ENCODE measurements at places on chromosomes 6 and 20.

DNA sequence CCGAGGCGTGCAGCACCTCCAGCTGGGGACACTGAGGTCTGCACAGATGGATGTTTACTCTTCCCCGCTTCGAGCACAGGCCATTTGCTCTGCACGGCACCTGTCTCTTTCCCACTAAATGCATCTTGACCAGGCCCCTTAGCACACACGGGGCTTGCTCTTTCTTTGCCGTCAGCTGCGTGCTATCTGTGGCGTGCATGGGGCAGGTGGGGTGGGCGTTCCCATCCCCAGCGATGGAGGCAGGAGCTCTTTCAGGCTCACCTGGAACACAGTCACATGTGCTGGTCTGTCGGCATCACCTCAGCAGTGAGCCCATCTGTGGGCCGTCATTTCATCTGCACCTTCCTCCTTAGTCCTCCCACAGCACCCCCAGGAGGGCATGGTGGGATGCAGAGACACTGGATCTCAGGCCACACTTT, 35.1 kb downstream of the RBM38 start:
- no peak for DNase-seq

- DNase-seq: no peak
These were observed 363.8 kb downstream of the PRKN start for GRCh38 chr6:162363757-162364156.

GRCh38 chr6:153373869-153374268, 242.8 kb upstream of the RGS17 start:
- no peak for DNase-seq

DNA sequence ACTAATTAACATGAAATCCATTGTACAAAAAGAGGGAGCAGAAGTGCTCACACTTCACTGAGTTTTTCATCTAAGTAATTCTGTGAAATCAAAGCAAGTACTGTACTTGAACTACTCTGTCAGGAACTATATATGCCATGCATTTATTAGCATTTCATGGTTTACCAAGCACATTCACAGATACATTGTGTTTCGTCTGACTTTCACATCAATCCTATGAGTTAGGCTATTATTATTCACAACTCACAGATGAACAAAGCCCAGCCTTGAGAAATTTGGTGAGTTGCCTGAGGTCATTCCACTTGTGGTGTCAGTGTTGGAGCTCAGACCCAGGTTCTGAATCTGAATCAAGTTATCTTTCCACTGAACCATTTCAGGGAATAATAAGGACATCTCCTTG, 33.7 kb upstream of the TENT5A start:
- DNase-seq: no peak

DNA sequence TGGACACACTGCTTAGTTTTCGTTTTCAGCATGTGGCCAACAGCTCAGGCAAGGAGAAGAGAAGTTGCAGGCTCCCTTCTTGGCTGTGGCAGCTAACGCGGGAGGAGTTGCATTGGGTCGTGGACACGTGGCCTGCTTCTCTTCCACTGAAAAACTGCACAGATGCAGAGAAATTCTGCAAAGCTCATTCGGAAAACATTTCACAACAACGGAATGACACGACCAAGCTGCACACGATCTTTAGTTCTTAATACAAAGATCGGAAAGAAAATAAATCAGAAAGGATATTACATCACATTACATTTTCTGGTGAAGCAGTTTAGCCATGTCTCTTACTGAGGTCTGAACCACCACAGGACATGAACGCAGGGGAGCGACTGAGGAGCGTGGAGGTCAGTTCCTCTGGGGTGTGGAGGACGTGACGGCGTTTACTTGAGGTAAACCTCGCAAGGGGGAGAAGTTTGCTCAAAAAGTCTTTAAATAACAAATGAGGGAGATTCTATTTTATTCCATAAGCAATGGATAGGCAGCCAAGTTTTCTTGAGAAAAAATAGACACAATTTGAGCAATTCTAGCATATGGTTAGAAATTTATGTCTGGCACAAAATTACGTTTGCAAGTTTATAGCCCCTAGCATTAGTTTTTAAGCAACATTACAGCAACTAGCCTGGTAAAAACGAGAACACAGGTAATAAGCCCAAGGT, 178.3 kb downstream of the THBS2 start:
- DNase-seq: no peak

- DNase-seq: no peak
These were observed 332.9 kb downstream of the CDKAL1 start for GRCh38 chr6:20866935-20867703.

All from HL-60 (cell line).